ENCODE measurements at places on chromosomes 5 and 9. TPM values are rescaled to one million over a fixed set of nuclear protein-coding genes. Genes with fewer than 3 reads are reported as not detected.

The VCP gene
- 280 TPM for polyA plus RNA-seq

The PTAR1 gene
- 7.8 TPM for polyA plus RNA-seq

The CYSRT1 gene
- 2.2 TPM for polyA plus RNA-seq

The PRRT1B gene
- polyA plus RNA-seq: not detected

The FYB1 gene
- not detected for polyA plus RNA-seq

The BRINP1 gene
- 0.41 TPM for polyA plus RNA-seq

GRCh38 chr9:89448381-89448780 is 49.5 kb downstream of the SEMA4D start:
- no peak for DNase-seq

DNA sequence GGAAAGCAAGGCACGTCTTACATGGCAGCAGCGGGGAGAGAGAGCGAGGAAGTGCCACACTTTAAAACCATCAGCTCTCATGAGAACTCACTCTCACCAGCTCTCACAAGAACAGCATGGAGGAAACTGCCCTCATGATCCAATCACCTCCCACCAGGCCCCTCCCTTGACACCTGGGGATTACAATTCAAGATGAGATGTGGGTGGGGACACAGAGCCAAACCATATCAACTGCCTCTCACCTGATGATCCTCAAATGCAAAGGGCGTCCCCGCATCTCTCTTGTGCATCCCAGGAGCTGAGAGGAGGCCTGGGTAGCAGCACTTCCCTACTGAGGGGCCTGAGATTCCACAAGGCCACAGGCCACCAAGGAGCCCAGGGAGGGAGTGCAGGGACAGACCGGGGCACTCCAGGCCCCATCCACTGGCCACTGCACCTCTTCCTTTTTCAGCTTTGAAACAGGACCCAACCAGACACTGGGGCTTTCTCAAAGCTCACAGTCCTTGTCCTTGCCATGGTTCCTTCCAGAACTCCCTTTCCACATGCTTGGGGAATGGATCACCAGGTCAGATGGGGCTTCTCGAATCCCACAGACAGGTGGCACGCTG is 54.5 kb upstream of the IL17B start:
- DNase-seq: no peak

DNA sequence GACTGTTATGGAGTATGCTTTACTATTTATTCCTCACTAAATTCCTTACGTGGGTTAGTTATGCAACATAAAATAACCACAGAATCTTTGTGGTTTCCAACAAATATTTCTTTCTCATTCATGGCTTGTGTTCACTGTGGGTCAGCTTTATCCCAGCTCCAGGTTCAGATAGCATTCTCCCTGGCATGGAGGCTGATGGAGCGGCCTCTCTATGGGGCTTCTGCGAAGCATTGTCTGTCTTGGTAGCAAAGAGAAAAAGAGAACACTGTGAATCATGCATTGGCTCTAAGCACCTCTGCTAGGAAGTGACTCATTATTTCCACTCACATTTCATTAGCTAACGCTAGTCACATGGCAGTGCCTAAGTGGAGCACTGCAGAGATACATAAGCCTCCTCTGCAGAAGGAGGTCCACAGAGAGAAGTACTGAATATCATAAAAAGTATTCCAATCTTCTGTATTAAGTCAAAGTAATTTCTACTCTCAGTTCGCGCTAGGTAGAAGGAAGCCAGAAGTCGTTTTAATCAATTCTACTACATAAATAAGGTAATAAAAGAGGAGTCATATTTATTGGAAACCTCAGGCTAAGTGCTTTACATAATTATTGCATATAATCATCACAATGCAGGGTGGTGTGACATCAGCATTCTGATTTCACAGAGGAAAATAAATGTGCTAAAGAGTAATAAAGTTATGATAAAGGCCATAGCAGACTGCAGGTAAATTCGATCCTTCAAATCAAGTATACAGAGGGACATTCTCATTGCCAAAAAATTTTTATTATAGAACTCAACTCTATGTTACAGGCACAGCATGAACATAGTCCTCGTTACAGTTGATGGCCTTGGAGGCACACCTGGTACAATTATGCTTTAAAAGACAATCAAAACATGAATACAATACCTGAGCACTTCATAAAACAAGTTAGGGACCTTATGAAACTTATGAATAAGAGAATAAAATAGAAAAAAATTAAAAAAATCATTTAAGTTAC is 531.1 kb downstream of the CETN3 start:
- DNase-seq: no peak

GRCh38 chr5:53480416-53481158 is at the start of gene FST:
Gene FST, plus strand, starts transcription at chr5:53480629. Its CDS starts 163 bp downstream, at chr5:53480792.
- DNase-seq: peak; percentile 75

GRCh38 chr9:120396418-120396817 is 183.5 kb downstream of the CDK5RAP2 start:
- no peak for DNase-seq
